ENCODE measurements at places on chromosomes 13 and 19. TPM values are rescaled to one million over a fixed set of nuclear protein-coding genes. Genes with fewer than 3 reads are reported as not detected.

Gene LRP3
- polyA plus RNA-seq, result 15.8 TPM

Gene PRTN3
- polyA plus RNA-seq, result not detected

Gene LCP1
- polyA plus RNA-seq, result not detected

Gene RGS9BP
- polyA plus RNA-seq, result 0.07 TPM

Gene TPTE2
- not detected for polyA plus RNA-seq

Gene RCBTB1
- 22.5 TPM for polyA plus RNA-seq

Gene TGFB1
- 11.2 TPM for polyA plus RNA-seq

Gene GARIN5A
- polyA plus RNA-seq, result 0.32 TPM

Gene TEX101
- not detected for polyA plus RNA-seq

Gene FPR1
- polyA plus RNA-seq, result not detected

Gene ZNF837
- 0.33 TPM for polyA plus RNA-seq

Gene MEIOSIN
- polyA plus RNA-seq, result not detected

Gene ANKLE1
- 0.33 TPM for polyA plus RNA-seq

Gene STAP2
- polyA plus RNA-seq, result 7.4 TPM

Gene CD22
- polyA plus RNA-seq, result not detected

GRCh38 chr19:35107545-35107944 is 8.1 kb upstream of the FXYD3 start:
- no peak for DNase-seq

DNA sequence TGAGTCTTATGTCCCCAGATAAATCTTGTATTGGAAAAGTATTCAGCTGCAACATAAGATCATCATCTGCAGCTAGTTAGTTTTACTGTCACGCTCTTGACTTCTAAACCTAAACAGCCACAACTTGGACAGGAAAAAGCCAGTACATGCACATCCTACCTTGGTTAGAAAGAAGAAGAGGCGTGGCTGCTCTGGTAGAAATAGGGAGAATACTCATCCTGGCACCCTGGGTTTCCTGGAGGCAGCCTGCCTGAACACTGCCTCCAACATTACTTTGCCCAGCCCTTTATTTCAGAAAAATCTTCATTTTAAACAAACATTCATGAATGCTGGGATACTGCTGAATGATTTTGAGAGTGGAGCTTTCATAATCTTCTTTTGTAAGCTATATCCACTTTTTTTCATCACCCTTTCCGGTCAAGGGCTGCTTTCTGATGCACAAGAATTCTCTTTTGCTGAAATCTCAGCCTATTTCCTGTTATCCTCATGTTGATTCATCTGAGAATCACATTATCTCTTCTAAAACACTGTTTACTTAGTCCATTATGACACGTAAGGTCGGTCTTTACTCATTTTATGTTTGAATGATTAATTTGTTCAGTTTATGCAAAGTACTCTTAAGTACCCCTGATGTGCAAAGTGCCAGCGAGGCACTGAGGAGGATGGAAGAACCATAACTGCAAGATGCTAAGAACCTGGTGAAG is 55.2 kb downstream of the STARD13 start:
- no peak for DNase-seq

- no peak for DNase-seq
Observed at GRCh38 chr19:7101498-7102253, 32.2 kb downstream of the ZNF557 start.

- no peak for DNase-seq
Observed at GRCh38 chr13:90498096-90498495, 849.4 kb upstream of the MIR17HG start.

DNA sequence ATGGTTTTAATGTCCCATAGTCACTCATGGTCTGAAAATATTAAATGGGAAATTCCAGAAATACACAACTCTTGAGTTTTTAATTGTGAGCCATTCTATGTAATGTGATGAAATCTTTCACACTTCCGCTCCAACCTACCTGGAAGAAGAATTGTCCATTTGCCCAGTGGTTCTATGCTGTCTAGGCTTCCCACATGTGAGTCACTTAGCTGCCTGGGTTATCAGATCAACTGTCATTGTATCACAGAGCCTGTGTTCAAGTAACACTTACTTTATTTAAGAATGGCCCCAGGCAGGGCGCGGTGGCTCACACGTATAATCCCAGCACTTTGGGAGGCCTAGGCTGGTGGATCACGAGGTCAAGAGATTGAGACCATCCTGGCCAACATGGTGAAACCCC is 1450.5 kb downstream of the EFNB2 start:
- DNase-seq, result no peak

DNA sequence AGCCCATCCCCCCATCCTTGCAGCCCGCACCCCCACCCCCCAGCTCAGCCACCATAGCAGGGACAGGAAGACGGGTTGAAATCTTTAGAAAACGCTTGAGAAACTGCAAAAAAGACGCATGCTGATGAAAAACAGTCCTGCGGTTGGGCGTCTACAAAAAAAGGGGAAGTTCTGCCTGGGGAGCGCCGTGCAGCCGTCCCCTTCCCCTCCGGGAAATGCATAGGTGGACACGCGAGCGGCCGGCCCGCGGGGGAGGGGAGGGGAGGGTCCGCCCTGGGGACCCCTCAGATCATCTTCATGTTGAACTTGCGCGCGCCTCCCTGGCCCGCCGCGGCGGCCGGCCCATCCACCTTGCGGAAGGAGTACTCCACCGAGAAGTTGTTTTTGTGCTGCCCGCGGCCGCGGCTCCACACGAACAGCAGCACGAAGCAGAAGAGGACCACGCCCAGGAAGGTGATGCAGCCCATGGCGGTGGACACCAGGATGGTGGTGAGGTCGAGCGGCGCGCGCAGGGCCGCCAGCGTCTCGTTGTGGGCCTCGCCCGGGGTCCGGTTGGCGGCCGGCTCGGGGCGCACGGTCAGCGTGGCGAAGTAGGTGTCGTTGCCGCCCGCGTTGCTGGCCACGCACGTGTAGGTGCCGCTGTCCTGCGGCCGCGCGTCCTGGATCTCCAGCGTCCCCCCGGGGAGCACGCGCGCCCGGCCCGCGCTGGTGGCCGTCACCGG is 7.9 kb upstream of the PEAK3 start:
- DNase-seq, result no peak

DNA sequence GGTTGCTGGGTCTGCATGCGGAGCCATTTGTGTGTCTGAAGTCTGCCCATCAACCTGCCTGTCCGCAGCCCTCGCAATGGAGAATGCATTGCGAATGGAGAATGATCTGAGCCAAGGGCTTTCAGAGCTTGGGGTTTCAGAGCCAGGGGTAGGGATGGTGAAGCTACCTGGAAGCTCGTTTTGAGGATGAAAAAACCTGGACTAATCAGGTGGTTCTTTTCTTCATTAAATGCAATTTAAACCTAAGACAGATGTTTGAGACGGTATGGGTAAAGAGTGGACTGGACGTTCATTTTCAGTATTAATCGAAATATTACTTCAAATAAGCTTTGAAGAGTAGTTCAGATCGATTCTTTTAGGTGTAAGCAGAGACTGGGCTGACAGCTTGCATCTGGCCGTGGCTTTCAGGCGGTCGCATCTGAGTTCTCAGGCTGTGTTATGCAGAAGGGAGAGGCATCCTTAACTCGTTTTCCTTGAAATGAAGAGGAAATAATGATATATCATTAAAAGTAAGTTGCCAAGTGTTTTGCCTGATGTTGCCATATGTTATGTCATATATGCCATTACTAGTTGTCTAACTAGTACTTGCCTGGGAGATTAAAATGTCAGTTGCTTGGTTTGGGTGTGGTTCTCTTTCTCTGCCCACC is 801 bp downstream of the MCF2L start:
- no peak for DNase-seq

- no peak for DNase-seq
Observed at GRCh38 chr13:96844616-96845015, 149.7 kb downstream of the OXGR1 start.

DNA sequence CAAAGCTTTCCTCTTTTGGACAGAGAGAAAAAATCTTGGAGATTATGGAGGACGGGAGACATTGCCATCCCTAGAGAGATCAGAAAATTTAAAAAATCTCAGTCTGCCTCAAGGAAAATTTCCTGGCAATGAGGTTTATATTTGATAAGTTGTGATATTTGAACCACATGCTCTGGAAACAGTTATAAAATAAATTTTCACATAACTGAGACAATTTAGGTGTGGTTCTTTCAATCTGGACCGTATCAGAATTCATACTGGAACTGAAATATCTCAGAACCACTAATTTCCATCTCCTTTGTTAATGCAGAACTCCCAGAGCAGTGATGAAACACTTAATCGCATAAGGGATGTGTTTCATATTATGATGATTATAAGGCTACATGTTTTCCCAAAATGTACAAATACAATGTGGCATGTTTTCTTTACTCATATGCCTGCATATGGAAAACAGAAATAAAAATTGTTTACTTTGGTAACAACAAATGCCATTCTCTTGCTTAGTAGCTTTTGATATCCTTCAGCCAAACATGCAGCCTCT is 13.7 kb downstream of the UBE2L5 start:
- DNase-seq, result no peak

DNA sequence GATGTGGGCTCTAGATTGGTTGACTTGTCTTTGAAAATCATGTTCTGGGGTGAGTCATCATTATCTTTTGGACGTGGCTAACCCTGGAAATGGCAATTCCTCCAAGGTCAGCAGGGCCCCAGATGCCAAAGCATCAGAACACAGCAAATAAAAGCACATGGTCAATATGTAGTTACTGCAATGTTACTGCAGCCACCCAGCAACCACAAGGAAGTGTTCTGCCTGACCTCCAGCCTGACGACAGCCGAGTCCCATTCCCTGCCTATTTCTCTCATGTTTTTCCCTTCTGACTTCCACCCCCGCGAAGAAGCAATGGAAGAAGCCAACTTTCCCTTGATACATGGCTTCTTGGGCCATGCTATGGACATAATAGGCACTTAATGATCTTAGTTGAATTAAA is 577.9 kb downstream of the IRS2 start:
- no peak for DNase-seq

DNA sequence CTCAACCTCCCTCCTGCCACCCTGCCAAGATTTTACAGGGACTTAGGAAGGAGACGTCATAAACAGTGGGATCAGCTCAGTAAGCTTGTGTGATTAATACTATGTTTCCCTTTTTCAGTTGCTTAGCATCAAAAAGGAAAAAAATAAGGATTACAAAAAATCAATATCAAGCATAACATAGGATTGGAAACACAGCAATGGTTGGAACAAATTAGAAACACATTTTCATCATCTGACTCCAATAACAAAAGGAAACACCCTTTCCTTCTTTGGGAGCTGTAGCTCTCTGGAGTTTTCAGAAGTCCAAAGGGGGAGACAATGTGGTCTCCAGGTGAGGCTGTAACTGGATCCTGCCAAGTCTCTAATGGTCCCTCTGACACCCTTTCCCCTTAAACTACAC is 233.4 kb downstream of the B3GLCT start:
- no peak for DNase-seq

DNA sequence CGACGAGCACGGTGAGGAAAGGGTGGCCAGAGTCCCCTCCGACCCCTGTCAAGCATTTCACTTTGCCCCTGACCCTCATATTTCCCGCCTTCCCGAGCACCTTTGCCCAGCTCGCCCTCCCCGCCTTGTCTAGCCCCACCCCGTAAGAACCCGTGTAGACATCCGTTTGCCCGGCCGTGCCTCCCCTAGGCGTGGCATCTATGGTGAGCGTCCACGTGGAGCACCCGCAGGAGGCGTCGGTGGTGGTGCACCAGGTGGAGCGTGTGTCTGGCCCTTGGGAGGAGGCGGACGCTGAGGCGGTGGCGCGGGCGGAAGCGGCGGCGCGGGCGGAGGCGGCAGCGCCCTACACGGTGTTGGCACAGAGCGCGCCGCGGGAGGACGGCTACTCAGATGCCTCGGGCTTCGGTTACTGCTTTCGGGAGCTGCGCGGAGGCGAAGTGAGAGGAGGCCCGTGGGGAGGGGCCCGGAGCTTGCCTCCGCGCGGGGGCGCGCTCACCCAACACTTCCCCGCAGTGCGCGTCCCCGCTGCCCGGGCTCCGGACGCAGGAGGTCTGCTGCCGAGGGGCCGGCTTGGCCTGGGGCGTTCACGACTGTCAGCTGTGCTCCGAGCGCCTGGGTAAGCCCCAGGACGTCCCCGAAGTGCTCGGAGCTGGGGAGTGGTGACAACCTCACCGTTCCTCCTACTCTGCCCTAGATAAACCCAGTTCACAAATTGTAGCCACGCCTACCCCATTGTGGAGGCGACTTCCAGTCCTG is 4.2 kb downstream of the LTBP4 start:
- DNase-seq, result no peak

DNA sequence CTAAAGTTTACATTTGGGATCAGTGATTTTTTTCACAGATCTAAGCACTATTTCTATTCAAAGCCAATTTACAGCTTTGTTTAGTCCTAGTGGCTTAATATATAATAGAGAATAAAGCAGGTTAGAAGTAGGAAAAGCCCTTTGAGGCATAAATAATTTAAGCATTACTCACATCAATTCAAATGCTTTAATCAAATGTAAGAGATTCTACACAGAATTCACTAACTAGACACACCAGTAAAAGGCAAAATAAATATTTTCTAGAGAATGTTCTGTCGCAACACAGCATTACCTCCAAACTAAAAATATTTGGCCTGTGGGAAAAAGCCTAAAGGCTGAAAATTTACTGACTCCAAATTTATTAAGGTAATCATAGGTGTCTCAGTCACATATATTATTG is 31.3 kb downstream of the KCTD12 start:
- DNase-seq, result no peak

- peak; percentile 79 for DNase-seq
Observed at GRCh38 chr13:101455863-101456262, 3.4 kb downstream of the ITGBL1 start.

DNA sequence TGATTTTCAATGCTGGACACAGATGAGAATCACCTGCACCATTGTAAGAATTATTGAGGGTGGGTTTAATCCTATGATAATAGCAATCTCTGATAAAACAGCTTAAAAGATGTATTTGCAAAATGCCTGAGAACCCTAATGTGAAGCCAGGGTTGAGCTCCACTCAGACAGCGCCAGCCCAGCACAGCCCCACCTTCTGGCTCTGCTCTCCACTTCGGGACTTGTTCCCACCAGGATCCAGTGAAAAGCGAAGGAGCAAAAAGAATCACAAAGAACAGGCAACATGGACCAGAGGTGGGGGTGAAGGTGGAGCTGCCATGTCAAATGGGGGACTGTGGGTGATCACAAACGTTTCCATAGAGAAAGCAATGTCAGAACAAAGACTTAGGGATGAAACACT is 18.6 kb upstream of the ZNF816 start:
- no peak for DNase-seq

GRCh38 chr19:718991-719512 is 10.3 kb downstream of the PALM start:
- DNase-seq, result no peak

DNA sequence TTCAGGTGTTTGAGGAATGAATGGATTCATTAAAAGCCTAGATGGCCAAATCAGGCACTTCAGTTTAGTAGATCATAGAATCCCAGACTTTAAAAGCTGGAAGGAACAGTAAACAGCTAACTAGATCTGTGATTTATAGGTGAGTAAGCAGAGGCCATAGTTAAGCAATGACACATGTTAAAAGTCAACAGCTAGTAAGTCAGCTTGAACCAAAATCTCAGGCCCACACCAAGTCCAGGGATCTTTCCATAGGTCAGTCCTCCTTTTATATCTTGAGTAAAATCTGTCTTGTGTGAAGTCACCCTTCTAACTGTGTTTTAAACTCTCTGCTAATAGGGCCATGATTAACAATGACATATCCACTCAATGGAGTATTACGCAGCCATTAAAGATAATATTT is 275.5 kb upstream of the SOX21 start:
- no peak for DNase-seq

Data from AG04450 (cell line).